CD4-positive, alpha-beta T cell treated with Interleukin-12 subunit alpha and Interleukin-12 subunit beta, for 1 hour (primary cell): ENCODE measurements at places on chromosomes 16 and 17.

GRCh38 chr17:76870377-76870714 lies 2.1 kb downstream of the MGAT5B start:
- no peak for DNase-seq

GRCh38 chr17:37123941-37124820 lies 175.4 kb downstream of the AATF start:
- DNase-seq, result no peak

- no peak for DNase-seq
Observed at GRCh38 chr16:71789136-71789535, 19.5 kb downstream of the AP1G1 start.

- DNase-seq, result no peak
Observed at GRCh38 chr16:1088295-1089170, 7.5 kb downstream of the C1QTNF8 start.

DNA sequence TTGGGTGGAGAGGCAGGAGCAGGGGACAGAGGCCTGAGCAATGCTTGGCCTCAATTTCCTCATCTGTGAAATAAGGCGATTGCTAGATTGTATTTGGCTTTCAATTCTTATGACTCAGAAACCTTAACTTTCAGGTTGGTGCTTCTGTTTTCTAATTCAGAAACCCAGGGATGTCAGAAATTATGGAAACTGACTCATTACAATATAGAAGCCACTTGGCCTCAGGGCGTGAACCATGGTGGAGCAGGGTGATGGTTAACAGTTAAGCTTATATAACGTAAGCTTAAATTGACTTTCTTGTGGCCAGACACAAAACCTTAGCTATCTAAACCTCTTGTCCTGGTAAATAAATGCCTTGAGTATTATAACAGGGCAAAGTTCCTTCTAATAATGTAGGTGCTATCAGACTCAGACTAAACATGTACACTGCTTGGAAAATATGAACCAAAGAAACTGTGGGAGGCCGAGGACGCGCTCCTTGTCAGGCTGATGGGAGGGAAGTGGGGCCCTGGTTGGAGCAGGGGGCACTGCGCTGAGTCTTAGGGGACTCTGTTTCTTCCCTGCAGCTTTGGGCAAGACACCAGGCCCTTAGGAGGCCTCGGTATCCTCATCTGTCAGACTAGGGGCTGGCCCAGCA lies 17.1 kb upstream of the SREBF1 start:
- DNase-seq, result no peak

DNA sequence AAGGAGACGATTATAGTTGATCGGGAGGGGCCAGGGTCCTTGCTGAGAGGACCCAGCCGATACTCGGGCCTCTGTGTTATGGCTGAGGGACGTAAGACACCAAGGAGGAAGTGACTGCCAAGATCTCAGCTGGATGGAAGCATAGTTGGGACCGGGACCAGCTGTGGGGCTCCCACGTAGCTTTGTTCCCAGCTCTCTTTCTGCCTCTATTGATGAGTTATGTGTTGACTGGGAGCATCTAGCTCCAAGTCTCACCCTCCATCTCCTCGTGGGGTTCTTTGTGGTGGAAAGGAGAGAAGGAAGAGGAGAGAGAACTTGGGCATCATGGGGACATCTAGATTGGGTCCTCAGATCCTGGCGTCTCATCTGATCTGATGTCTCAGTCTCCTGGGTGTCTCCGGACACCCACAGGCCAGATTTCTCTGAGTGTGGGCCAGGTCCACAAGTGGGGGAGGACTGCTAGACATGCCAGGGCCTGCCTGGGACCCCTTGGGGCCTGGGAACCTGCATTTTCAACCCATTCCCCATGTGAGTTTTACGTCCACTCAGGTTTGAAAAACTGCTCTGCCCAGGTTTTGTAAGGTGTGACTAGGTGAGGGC lies 1.0 kb downstream of the MGRN1 start:
- DNase-seq, result no peak

GRCh38 chr17:16987830-16988601 lies 16.1 kb upstream of the TNFRSF13B start:
- peak; percentile 63 for DNase-seq

DNA sequence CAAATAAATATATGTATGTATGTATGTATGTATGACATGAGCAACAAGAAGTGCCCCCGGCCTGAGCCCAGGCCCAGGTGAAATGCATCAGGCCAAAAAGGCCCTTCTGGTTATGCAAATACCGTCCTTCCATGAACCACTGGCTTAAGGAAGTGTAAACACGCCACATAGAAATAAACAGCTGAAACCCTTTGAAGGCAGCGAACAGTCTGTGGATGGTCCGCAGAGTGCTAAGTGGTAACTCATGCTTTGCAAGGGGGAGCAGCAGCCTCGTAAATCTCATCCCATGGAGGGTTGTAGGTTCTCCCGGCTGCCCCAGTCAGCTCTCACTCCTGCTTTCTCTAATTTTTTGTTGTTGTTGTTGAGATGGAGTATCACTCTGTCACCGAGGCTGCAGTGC lies 36.7 kb downstream of the COTL1 start:
- no peak for DNase-seq

DNA sequence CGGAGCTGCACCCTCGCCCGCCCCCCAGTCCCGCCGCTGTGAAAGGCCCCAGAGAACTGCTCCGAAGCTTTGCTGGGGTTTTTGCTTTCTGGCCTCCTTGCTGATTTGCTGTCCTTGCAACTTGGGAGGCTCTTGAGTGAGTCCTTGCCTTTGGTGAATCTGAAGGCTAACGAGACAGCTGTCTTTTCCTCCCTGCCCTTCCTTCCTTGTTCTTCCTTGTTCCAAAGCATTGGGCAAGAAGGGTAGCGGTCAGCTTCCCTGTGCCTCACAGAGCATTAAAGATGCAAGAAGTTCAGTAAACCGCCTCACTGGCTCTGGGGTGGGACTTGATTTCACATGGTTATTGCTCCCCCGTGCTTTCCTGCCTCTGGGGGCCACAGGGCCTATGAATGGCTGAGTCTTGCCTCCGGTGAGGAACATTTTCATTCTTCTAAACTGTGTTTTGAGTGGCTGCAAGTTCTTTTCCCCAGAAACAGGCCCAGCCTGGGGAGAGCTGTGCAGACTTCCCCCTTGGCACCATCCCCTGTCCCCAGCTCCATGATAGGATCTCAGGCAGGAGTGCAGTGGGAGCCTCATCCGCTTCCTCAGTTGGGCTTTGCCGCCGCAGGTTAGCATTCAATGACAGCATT lies 1.4 kb downstream of the YPEL2 start:
- DNase-seq, result no peak

- no peak for DNase-seq
Observed at GRCh38 chr16:79076047-79076767, 524.3 kb downstream of the MAF start.

DNA sequence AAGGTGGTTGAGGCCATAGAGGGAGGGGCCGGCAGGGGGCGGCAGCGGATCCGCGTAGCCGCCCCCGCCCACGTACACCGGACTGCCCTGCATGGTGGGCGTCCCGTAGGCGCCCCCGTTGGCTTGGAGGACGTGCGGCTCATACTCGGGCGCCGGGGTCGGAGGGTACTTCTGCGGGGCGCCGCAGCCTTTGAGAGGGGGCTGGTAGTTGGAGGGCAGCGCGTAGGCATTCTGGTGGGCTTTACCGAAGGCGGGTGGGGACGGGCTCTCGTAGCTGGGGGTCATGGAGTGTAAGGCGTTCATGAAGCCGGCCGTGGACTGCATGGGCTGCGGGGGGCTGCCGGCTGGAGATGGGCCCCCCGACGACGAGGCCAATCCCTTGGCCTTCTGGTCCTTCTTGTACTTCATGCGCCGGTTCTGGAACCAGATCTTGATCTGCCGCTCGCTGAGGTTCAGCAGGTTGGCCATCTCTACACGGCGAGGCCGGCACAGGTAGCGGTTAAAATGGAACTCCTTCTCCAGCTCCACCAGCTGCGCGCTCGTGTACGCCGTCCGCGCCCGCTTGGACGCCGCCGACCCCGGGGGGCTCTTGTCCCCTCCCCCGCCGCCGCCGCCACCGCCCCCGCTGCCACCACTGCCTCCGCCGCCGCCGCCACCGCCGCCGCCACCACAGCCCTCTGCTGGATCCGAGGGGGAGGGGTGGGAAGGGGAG lies 5.7 kb upstream of the HOXB2 start:
- no peak for DNase-seq

DNA sequence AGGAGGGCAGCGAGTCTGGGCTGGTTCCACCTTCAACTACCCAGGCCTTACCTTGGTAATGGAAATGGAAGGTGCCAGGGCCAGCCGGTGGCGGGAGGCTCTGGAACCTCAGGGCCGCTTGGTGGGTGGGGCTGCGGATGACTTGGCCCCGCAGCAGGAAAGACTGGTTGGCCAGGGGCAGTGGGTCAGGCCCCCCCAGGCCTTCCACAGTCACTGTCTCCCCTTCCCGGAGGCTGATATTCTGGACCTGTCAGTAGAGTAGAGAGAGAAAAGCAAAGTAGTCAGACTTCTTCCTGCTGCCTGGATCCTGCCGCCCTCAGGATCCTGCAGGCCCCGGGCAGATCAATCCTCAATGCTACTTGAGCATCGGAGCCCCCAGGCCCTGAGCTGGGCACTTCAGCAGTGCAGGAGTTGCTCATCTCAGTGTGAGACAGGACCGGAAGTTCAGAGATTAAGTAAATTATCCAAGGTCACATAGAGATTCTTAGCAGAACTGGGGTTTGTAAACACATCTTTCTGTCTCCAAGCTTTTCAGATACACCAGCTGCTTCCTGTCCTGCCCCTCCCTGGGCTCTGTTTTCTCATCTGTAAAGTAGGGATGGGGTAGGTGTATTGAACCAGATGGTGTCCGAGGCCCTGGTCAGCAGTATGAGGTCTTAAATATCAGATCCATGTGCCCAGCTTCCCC lies 18.5 kb upstream of the PHF12 start:
- no peak for DNase-seq

GRCh38 chr17:72238157-72238673 lies 117.4 kb downstream of the SOX9 start:
- DNase-seq, result no peak

GRCh38 chr16:51419768-51420167 lies 268.7 kb upstream of the SALL1 start:
- no peak for DNase-seq

DNA sequence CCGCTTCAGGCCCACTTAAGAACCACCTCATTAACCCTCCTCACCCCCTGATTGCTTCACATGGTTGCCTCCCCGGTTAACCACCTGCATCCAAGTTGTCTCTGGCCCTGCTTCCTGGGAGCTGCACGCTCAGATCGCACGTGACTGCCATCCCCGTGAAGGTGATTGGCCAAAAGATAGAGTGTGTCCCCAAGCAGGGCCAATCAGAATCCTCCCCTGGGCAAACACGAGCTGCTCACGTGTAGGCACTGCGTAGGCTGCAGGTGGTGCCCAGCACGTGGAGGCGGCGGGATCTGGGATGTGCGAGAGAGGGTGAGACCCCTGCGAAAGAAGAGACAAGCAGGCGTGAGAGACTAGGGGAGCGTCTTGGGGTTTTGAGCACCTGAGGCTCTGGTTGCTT lies 111.8 kb upstream of the CRHR1 start:
- no peak for DNase-seq

- DNase-seq, result no peak
Observed at GRCh38 chr17:19644493-19645210, 3.9 kb upstream of the ALDH3A2 start.

- DNase-seq, result no peak
Observed at GRCh38 chr17:79861413-79862216, 22.4 kb upstream of the CBX4 start.

DNA sequence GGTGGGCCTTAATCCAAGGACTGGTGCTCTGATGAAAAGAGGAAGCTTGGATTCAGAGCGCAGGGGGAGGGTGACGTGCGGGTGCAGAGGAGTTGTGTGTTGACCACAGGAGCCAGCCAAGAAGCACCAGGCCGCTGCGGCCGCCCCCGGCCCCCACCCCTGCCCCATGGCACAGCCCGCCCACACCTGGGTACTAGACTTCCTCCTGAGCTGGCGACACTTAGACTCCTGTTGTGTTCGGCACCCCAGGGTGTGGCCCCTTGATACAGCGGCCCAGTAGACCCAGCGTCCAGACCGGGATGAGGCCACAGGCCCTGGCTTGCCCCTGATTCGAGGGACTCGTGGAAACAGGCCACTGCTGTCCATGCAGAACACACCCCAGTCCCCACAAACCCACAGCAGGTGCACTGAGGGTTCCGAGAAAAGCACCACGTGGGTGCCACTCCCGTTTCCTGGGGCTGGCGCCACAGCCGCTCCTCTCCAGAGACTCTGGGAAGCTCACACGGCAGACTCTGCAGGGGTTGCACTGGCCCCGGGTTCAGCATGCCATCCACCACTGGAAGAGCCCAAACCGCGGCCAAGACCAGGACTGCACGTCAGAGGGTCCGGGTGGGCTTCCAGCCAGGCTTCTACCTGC lies 5.7 kb upstream of the SNAI3 start:
- peak; percentile 40 for DNase-seq

DNA sequence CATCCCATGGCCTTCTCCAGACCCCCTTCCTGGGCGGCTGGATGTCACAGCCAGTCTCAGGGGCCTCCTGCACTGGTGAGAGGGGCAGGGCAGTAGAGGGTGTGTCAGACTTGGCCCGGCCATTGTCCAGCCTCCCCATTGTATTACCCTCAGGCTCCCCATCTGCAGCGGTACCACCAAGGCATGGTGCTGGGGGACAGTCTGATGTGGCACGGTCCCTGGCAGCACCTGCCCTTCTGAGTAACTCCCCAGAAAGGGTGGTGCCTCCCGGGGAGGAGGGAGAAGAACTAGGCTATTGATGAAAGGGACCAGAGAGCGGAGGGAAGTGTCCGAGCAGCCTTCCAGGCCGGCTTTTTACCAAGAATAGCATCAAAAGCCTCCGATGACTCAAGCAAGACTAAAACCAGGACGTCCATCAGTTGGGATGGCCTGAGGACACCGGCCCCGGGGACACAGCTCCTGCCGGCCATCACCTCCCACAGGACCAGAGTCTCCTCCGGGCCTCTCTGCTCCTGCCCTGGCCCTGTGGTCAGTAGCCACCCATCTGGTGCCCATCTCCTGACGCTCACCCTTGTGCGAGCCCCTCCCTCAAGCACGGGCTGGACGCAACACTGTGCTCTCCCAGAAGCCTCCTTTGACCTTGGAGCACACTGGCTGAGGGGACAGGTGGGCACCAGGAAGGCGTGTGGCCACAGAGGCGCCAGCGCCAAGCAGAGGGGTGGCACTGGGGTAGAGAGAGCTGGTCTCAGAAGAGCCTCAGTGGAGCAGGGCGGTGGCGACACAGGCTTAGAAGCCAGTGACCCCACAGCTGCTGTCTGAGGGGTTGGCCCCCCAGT lies 5.8 kb upstream of the CPNE7 start:
- no peak for DNase-seq

- no peak for DNase-seq
Observed at GRCh38 chr16:66030036-66030435, 336.5 kb upstream of the CDH5 start.

GRCh38 chr16:56852968-56853367 lies 12.0 kb upstream of the SLC12A3 start:
- no peak for DNase-seq
